ENCODE measurements at places on chromosomes 6 and 20. TPM values are rescaled to one million over a fixed set of nuclear protein-coding genes. Genes with fewer than 3 reads are reported as not detected.

- no peak for DNase-seq
Observed at GRCh38 chr20:47377122-47377722, 20.7 kb upstream of the ZMYND8 start.

The AIF1 gene
- 530 TPM for polyA plus RNA-seq

The RIPOR2 gene
- polyA plus RNA-seq = 181 TPM

DNA sequence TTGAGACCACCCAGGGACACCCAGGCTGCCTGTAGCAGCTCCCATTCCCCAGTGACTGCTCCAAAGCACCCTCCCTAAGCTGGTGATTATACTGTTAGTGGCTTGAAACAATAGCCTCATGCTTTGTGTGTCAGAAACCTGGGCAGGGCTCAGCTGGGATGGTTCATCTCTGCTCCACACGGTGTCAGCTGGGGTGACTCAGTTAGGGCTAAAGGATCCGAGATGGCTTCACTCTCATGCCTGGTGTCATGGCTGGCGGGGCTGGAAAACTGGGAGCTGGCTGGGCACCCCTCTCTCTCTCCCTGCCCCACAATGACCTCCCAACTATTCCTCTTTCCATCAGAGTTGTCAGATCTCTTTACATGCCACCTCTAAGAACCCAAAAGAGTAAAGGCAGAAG is 44.4 kb downstream of the ANKRD60 start:
- DNase-seq = no peak

The LPA gene
- polyA plus RNA-seq = not detected

DNA sequence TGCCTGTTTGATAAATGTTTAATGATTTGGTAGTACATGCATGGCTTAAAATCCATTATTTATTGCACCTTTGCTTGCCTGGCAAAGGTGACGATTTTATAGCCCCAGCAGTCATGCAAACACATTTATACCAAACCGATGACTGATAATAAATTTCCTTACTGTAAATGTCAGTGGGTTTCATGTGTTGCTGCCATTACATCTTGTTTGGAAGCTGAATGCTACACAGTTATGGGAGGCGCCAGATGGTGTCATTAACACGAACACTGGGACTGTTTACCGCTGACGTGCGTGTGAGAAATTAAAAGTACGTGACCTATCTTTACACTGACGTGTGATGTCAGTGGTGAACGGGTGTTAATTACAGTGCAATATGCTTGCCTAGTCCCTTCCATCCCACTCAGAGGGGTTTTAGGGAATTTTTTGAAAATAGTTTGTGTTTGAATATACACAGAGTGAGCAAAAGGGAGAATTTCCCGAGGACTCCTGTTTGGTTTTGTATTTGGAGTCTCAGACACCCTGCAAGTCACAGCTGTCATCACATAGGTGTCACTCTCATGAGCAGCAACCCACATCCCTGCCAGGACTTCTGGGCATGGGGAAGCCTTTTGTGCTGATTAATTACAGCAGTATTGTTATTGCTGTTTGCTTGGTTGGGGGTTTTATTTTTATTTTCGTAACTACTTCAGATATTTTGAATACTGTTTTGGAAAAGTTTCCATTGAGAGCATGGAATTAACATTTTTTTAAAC is 151.8 kb upstream of the INSM1 start:
- DNase-seq = no peak

DNA sequence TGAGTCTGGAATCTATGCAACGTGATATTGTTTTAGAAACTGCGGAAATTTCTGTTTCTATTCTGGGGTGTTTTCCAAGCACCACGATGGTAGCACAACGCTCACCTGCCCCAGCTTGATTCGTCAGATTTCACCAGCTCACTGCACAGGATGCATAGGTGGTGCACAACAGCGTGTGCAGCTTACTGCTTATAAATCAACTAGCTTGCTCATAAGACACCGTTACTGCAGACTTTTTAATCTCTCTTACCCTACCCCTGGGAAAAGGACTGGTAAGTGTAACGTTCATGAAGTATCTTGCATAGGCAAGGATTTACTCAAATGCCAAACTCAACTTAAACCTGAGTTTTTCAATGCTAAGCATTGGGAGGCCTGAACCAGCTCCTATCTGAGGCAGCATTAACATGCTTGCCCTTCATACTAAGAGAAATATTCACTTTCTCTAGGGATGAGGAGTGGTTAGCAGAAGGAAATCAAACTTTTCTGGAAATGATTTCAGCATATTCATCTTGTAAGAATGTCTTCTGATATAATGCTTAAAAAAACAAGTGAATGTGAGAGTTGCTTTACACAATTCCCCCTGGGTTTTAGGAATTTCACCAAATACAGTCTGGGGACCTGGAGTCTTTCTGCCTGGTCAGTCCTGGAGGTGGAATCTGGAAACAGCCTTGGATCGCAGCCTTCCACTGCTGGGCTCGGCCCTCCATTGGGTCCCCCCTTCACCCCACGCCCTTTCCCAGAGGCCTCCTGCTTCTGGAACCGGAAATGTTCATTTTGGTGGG is 100.6 kb downstream of the DACT2 start:
- no peak for DNase-seq

GRCh38 chr6:122930252-122931180 is 65.5 kb upstream of the CLVS2 start:
- no peak for DNase-seq

DNA sequence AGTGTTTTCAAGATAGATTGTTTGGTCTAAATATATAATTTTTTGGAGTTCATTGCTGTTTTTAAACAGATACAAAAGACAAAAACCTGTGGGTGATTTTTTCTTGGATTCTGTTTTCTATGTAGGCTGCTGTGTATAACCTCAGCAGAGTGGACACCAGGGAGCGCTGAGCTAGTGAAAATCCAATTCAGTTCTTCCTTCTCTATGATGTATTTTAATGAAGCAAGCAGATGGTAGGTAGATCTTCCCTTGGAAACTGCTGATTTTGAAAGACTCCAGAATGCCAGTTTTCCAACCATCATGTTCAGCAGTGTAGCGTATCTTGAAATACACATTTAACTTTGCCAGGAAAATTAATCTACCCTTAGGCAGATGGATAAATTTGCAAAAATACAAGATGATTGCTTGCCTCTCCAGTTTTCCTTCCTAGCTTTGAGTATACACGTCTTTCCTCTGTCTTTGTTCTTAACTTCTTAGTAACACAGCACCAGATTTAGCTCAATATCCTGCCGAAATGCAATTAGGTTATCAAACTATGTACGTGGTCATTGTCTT is 178.0 kb downstream of the PHF3 start:
- no peak for DNase-seq

GRCh38 chr6:105929626-105930025 is 156.5 kb upstream of the PRDM1 start:
- no peak for DNase-seq

DNA sequence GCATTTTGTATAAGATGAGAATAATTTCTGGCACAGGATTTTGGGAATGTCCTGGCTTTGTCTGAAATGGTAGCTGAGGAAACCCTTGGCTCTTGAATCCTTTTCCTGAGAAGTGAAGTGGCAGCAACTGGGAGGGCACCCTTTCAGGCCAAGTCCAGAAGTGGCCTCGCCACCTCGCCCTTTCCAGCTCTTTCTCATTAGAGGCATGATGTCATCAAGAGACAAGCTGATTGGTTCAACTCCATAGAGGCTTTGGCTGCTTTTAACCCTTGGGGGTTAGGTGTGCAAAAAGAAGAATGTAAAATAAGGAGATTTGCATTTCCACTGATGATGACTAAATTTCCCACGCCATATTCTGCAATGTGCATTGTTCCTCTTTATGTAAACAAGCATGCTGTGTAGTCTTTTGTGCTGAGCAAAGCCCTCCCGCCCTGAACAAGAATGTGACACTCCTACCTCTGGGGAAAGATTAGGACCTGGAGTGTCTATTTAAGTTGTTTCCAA is 116.5 kb downstream of the TCP11 start:
- DNase-seq = peak; percentile 60

DNA sequence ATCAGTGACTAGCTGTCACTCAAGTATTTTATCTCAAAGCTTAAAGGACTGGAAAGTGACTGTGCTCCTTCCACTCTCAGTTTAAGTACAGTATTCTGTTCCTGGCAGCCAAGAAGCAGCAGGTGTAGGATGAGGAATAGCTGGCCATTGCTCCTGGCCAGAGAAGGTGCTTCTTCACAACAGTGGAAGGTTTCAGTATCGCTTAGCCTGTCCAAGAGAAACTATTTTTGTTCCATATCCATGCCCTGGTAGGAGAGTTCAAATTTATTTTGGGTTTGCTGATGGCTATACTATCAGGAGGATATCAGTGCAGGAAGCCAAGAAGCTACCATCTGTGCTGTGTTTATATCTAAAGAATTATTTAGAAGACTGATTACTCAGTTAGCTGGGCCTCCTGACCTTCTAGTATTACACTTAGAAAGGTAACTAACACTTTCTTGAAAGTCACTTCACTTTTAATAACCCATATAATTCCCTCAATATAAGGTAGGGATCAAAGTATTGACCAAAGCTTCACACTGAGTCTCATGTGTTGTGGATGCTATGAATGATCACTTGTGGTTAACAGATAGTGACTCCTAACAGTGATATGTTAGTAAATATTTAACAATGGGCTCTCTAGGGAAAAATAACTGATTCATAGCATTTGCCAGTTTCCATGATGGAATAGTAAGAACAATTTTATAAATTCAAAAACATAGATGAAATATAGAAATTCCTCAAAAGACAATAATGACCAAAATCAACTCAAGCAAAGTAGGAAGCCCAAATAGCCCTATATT is 99.9 kb downstream of the AIG1 start:
- DNase-seq = no peak

The MEI4 gene
- polyA plus RNA-seq = not detected

DNA sequence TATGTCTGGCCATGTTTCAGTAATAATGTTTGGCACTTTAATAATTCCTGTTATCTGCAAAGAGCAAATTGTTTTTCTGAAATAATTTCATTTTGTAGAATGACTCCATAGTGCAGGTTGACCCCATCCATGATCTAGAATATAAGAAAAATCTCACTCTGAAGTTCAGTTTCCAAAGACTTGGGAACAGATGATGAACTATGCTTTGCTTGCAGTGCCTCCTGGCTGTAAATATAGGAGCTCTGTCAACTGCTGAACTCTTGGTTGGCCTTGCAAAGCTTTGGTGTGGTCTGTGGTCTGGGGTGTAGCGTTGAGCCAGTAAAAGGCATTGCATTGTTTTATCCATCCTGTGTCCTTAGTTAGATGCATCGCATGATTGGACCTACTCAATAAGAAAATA is 104.0 kb downstream of the PLCB4 start:
- no peak for DNase-seq

The SLC22A7 gene
- not detected for polyA plus RNA-seq

- peak; percentile 98 for DNase-seq
Observed at GRCh38 chr6:158026054-158026900, 44.6 kb downstream of the SYNJ2 start.

DNA sequence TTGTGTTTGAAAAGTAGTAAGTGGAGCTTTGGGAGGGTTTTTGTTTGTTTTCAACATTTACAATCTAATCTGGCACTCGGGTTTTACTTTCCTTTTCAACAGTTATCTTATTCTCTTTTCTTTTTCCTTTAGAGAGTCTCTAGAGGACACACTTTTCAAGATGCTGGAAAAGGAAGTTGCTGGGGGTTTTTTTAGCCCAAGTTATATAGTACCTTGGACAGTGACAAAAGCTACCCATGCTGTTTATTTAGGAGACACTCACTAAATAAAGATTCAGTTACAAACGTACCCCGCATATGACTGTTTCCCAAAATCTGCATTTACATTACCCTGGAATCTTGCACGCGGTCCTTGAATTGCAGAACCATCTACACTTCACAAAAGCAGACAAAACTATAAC is 78.8 kb downstream of the MAP7 start:
- DNase-seq = no peak

DNA sequence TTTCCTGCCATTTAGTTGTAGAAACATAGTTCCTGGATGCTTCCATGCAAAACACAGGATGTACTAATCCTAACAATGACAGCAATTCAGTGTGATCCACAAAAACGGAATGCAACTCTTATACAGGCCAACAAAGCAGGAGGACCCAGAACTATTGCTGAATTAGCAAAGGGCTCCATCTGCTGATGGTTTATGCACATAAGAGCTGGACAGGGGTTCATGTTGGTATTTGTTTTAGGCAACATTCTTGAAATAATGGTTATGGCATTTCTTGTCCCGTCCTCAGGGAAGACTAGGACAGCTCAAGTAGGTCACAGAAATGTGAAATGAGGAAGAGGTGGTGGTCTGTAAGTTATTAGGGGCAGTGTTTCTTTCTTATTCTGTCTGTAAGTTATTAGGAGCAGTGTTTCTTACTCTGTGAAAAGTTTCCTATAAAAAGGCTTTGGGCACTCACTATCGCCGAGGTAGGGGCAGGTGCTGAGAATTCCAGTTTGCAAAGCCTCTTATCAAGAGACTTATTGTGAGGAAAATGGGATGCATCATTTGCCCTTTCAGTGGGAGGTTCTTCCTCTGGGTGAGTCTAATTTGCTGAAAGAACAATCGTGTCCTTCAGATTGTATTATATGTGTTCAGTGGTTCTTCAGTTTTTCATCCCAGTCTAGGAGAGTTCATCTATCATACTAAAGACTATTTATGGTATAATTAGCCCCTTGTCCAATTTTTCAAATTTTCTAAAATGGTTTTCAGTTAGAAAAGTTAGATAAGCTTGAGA is 171.1 kb downstream of the MCHR2 start:
- no peak for DNase-seq

GRCh38 chr6:132041706-132042105 is 90.5 kb upstream of the CCN2 start:
- DNase-seq = no peak

The RNF217 gene
- 2.2 TPM for polyA plus RNA-seq

The TAGAP gene
- 299 TPM for polyA plus RNA-seq

- no peak for DNase-seq
Observed at GRCh38 chr20:47111576-47111975, 216.9 kb downstream of the EYA2 start.

The IL20RA gene
- polyA plus RNA-seq = not detected

- no peak for DNase-seq
Observed at GRCh38 chr6:98927534-98927933, 20.2 kb downstream of the FBXL4 start.

The GPR6 gene
- polyA plus RNA-seq = not detected

DNA sequence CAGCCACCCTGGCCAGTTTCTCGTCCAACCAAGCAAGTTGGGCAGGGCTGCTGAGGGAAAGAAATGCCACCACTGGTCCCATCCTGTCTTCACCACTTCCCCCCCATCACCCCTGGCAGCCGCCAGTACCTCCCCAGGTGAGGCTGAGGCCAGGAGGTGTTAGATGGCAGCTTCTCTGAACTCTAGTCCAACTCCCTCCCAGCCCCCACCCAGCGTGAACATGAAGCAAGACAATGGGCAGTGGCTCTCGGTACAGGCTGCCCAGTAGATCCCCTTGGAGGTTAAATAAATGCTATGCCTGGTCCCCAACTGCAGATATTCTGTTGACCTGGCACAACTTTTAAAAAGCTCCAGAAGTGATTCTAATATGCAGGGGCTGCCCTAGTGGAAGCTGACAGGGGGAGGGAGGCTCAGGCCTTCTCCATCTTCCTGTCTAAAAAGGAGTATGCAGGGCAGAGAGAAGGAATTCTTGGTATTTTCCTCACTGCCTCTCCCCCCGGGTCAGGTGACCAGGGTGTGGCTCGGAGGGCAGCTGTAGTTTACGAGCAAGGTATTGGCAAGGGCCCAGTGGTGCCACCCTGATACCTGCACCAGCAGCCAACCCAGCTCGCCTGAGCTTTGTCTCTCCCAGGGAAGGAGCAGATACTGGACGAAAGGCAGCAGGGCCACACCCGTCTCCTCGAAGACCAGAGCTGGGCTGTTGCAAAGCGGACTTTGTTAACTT is 25.7 kb downstream of the KCNK5 start:
- DNase-seq = no peak

The KATNA1 gene
- polyA plus RNA-seq = 15.4 TPM

The ELOVL4 gene
- polyA plus RNA-seq = not detected

Data from CD14-positive monocyte (primary cell).